ENCODE measurements at places on chromosomes 6 and 20.

DNA sequence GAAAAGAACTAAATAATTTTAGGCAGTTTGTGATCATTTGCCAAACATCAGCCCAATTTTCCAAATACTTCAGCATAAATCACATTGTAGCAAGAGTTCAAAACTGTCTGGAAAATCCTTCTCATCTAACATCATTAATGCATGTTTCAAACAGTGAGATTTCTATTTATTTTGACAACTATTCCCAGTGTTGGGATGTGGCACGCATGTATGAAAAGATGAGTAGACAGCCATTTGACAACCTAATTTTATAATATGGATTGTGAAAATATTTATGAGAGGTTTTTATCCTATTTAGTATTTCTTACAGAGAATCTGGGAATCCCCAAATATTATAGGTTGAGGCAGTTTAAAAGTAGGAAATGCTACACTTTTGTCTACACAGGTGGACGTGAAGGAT lies 357.6 kb upstream of the ARID1B start:
- no peak for DNase-seq

- DNase-seq: peak; percentile 70
Measured at GRCh38 chr6:13336553-13336952, 8.2 kb upstream of the TBC1D7 start.

DNA sequence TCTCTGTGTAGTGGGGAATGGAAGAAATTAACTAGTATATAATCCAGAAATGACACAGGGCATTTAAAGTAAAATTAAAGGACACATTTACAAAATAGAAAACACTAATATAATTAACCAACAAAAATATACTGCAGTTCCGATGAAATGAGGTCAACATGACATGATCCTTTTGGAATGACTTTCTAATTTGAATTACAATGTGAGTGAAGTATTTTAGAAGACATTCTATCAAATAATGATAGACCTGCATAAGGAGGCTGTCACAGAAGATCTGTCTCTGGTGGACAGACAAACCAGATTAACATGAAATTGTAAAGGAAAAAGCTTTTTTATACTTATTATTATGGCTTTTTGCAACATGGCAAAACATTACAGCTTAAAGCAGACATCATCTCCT lies 100.6 kb upstream of the FAM184A start:
- no peak for DNase-seq

DNA sequence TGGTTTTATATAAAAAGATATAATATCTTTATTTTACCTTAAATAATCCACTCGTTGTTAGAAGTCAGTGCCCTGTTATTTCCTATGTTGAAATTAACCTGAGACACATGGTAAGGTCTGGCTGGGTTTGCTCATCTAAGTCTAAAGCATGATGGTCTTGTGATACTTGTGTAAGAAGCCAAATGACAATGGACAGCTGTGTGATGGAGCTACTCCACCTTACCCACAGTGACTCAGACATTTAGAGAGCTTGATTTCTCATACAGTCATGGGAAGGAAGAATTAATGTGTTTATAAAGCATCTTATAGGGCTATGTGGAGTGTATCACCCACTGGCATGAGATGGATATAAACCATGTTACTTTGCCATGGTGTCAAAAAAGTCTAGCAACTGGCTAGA lies 11.7 kb downstream of the CTCFL start:
- no peak for DNase-seq

- no peak for DNase-seq
Measured at GRCh38 chr20:56322681-56323080, 36.1 kb upstream of the FAM210B start.

- DNase-seq: no peak
Measured at GRCh38 chr20:57610261-57610952, 9.8 kb downstream of the ZBP1 start.

DNA sequence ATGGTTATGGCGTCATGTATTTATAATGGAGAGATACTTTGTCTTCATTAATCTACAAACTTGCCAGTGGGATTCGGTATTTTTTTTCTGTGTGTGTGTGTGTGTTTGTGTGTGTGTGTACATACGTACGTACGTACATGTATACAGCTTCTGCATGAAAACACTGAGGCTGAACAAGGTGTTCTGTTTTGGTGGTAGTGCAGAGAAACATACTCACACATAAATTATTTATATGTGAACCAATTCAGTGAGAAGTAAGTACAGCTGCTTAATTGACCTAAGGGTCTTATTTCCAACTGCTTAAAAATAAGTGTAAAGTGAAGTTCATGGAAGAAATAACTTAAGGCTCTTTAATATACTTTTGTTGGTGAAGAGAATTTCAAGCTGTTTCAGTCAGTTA lies 234.2 kb downstream of the BCKDHB start:
- DNase-seq: no peak

GRCh38 chr20:10366898-10367692 lies 66.9 kb downstream of the MKKS start:
- DNase-seq: no peak
